SJSA1 (cell line): ENCODE measurements at places on chromosomes 11 and 22. TPM values are rescaled to one million over a fixed set of nuclear protein-coding genes. Genes with fewer than 3 reads are reported as not detected.

The PKP3 gene
- total RNA-seq, result 1.9 and 5.7 TPM in 2 replicates

DNA sequence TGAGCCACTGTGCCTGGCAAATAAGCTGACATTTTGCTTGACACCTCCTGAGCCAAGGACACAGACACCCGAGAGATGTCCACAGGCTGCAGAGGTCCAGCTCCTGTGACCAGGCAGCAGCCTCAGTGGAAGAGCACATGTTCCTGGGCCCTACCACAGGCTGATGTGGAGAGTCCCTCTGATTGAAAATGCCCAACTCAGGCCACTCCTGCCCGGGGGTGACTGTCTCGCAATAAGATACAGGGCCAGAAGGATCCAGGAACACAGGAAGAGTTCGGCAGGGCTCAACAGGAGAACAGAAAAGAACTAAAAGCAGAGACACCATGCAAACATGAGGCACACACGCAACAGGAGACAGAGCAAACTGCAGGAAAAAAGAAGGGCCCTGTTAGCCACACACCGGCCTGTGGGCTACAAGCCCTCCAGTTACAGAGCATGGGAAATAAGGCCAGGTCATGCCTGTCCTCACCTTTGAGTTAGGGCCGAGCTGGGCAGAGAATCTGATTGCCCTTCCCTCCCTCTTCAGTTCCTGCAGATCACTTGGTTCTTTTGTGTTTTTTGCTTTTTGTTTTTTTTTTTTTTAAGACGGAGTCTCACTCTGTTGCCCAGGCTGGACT, 28.3 kb upstream of the MALAT1 start:
- no peak for DNase-seq

DNA sequence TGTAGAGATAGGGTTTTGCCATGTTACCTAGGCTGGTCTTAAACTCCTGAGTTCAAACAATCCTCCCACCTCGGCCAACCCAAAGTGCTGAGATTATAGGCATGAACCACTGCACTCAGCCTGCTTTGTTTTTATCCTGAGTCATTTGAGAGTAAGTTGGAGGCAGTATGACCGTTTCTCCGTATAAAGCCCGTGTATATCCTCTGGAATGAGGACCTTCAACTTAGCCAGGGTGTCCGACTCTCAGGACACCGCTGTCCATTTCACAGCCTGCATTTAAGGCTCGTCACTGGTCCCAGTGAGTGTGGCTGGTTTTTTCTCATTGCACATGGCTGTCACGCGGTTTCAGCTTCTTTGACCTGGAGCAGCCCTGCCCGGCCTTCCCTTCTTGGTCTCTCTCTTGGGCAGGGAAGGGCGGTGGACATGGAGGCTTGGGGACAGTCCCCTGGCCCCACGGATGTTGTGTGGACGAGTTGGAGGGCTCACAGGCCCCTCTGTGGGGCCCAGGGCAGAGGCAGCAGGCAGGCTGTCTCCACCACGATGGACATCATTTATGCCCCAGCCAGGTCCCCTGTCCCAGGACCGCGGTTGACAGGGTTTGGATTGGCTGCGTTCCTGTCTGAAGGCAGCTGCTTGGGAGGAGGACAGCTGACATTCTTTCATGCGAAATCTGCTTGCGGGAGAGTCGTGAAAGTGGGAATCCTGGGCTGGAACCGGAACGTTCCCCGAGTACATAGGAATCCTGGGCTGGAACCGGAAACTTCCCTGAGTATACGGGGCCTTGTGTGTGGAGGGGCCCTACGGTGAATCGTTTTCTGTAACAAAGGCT, 93.3 kb downstream of the KCNQ1 start:
- DNase-seq, result no peak

DNA sequence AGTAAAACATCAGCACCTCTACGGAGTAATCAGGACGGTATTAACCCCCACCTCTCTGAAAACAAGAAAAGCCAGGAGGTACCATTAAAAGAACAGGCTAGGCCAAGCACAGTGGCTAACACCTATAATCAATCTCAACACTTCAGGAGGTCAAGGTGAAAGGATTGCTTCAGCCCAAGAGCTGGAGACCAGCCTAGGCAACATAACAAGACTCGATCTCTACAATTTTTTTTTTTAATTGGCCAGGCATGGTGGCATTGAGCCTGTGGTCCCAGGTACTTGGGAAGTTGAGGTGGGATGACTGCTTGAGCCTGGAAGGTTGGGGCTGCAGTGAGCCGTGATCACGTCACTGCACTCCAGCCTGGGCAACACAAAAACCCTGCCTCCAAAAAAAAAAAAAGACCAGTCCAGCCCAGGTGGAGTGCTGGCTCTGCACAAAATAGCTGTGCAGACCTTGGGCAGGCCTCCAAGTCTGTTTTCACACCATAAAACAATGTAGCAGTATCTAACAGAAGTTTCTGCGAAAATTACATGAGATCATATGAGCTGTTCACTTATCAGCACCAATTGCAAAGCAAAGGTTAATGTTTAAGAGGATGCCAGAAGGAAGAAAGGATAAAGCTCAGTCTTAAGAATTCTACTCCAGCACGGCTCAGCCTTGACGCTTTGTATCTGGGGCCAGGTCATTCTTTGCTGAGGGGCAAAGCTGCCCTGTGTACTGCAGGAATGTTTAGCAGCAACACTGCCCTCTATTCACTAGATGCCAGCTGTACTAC, 14.8 kb downstream of the CHKA start:
- DNase-seq, result no peak

The TMEM191C gene
- total RNA-seq, result 1.2 TPM in 1 of 2 replicates, not detected in the other

DNA sequence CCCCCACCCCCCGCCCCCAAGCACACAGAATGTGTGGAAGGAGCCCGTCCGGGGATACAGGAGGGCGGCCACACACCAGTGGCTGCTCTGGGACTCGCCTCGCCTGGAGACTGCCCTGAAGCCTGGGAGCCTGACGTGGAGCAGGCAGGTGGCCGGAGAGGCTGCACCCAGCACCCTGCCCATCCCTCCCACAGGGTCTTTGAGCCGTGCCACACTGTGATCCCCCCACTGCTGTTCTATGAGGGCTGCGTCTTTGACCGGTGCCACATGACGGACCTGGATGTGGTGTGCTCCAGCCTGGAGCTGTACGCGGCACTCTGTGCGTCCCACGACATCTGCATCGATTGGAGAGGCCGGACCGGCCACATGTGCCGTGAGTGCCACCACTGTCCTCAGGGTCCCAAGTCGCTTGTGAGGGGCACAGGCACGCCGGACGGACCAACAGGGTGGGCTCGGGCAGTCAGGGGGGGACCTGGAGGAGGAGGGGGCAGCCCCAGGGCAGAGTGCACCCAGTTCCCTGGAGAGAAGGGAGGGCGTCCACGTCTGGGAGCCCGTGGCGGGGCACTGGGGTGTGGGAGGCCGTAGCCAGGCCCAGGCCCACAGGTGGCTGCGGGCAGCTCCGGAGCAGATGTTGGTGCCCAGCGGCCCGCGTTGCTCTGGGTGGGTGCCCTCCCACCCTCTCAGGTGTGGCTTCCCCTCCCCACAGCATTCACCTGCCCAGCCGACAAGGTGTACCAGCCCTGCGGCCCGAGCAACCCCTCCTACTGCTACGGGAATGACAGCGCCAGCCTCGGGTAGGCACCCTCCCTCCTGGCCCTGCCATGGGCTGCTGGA, 27.0 kb upstream of the MUC5B start:
- no peak for DNase-seq

The KRTAP5-9 gene
- total RNA-seq, result not detected in 2 replicates

DNA sequence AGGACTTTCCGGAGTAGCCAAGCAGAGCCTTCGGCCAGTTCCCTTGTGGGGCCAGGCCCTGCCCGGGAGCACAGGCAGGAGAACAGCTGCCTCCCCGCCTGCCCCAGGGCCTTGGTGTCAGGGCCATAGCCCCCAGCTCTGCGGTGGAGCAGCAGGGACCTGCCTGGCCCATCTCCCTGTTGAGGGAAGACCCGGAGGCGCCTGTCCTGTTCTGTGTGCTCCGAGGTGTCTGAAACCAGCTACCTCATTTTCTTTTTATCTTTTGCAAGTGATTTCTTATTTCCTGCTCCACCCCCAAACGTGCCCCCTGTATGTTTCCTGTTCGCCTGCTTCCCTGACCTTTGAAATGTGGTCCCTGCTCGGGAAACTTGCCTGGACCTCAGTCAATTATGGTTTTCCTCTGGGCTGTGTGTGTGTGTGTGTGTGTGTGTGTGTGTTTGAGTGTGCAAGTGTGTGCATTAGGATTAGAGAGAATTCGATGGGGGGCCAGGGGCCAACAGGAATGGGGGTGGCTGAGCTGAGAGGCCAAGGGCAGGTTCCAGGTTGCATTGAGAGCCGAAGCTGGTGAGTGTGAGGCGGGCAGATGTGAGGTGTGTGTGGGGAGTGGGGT, 19.1 kb downstream of the LRP5 start:
- no peak for DNase-seq

DNA sequence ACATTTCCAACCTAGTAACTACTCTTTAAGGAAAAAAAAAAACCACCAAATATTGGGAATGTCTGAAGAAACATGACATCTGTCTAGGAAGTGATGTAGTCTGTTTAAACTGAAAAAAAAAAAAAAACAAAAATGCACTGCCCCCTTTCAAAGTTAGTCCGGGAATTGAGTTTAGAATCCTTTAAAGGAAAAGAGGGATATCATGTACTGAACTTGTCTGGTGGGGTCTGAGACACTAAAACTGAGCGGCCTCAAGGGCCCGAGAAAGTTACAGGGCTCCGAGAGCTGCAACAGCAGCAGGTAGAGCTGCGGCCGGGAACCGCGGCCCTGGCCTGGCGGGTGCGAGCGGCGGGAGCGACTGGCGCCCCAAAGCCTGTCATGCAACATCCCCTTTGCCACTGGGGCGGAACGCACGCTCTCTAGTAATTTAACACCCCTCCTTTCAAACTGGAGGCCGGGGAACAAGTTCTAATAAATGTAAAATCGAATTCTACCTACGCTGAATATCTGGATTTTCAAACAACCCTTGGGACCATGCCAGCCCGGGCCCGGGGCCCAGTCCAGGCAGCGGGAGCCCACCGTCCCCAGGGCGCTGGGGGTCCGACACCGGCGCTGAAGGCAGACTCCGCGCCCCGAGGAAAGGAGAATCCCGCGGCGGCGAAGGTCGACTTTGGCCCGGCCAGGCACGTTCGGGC, 736 bp downstream of the RDX start:
- peak; percentile 50 for DNase-seq

- DNase-seq, result no peak
These were observed 4.8 kb upstream of the ARHGEF12 start for GRCh38 chr11:120331301-120331996.

- DNase-seq, result no peak
These were observed 792.0 kb downstream of the KCNA4 start for GRCh38 chr11:29224739-29225384.

DNA sequence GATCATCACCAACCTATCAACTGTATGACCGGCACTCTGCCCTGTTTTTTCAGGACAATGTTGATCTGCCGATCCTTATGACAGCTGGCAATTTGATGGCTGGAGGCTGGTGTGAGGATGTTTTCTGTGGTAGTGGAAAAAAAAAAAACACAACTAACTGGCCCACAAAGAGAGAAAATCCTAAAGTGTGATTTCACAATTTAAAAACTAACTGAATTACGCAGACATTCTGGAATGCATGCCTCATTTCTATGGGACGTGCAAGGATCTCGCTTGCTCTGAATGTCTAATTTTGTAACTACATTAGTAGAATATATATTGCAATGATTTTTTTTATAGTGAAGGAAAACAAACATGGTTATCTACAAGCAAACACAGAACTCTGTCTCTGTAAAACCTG, 590.5 kb downstream of the ETS1 start:
- peak; percentile 20 for DNase-seq

DNA sequence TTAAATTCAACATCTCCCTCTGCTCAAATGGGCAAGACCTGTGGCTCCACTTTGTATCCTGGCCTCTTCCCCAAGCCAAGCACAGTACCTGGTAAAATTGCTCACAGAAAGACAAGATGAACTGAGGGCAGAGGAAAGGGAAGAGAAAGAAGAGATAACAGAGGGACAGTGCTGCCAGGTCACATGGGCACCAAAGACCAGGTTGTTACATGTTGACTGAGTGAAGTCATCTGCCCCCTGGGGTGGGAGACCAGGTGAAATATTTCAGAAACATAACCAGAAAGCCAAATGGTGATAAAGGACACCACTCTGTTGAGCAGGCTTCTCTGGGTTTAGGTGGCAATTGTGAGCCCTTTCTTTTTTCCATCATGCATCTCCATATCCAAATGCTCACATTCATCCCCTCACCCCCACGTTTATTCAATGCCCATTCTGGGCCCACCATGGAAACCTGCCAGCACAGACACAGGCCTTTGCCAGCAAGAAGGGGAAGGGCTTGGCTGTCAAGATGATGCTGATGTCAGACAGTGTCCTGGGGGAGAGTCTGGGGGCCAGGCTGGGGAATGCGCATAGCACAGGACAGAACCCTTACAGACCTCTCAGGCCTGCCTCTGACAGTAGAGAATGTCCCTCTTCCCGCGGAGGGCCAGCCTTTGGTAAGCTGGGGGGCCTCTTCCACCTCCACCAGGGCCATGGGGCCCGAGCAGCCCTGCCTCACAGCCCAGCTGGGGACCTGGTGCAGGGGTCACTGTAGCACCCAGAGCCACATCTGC, 51.6 kb downstream of the DGCR2 start:
- no peak for DNase-seq

The SLC22A24 gene
- total RNA-seq, result not detected in 2 replicates

DNA sequence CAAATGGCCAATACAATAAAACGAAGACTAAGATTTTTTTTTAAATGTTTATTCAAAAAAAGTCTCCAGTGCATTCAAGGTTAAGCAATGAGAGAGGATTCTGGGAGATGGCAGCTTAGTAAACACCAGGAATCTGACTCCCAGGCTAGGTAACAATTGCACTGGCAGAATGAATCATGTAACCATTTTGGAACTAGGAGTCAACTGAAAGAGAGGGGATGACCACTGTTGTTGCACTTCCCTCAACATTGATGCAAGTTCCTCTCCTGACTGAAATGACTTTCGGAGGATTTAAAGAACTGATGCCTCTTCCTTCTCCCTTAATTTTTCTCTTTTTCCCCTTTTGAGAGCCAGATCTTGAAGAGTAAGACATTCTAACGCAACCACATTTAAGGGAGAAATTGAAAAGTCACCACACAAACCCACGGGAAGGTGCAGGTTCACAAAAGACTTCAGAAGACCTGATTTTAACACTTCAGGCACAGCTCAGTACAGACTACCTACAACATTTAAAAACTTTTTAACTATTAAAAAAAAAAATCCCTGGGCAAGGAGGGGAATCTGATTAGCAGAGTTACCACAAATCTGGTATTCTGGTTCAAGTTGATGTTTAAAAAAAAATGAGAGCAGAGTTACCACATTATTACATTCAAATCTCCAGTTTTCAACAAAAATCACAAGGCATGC, 56.8 kb downstream of the FCHSD2 start:
- DNase-seq, result no peak

The SPTBN2 gene
- under 0.01 and 0.29 TPM in 2 replicates for total RNA-seq

- no peak for DNase-seq
These were observed 35.3 kb upstream of the LRRC32 start for GRCh38 chr11:76705826-76706225.

GRCh38 chr22:37163575-37164504, 14.1 kb upstream of the IL2RB start:
- no peak for DNase-seq

The ESAM gene
- 0.18 TPM in 1 of 2 replicates, not detected in the other for total RNA-seq

The CSRP3 gene
- total RNA-seq, result not detected in 2 replicates

GRCh38 chr11:114959953-114960505, 281.7 kb downstream of the NXPE2 start:
- no peak for DNase-seq
